GM12864 (cell line): ENCODE measurements at places on chromosomes 1 and 21.
A peak's percentile ranks its signal among the peaks of the same experiment; 100 is the strongest.

DNA sequence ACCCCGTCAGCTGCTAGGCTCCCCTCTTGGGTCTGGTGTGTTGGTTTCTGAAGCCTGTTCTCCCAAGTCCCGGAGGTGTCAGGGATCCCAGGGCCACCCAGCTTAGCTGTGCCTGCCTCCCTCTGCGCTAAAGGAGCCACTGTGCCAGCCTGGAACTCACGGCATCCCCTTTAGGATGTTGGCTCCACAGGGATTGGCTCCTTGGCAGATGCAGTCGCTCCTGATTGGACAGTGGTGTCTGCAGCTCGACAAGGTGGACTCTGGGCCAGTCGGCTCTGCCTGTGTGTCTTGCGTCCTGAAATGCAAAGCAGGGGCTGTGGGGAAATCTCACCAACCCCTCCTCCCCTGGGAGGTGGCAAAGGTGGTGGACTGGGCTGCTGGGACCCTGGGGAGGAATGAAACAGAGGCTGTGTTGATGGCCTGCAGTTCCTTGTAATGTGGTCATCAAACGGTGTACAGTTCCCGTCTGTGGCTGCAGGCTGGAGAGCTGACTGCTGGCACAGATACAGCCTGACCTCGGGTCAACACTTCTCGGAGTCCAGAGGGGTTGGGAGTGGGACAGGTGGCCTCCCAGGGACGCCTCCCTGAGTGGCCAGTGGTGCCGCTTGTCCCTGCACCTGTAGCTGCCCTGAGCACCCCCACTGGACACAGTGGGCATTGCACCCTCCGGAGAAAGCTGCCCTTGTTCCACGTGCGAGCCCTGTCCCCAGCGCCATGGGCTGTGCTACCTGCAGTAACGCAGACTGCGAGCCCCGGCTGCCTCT, 11.5 kb upstream of the KCNAB2 start:
- no peak for DNase-seq

- DNase-seq: no peak
Observed at GRCh38 chr1:43824795-43825194, 108.8 kb upstream of the ARTN start.

- DNase-seq: peak; percentile 82
Observed at GRCh38 chr21:41425954-41426675, at the start of gene MX1. Gene MX1 (plus strand): TSS chr21:41426239. CDS start chr21:41432071, 5,832 bp downstream.

DNA sequence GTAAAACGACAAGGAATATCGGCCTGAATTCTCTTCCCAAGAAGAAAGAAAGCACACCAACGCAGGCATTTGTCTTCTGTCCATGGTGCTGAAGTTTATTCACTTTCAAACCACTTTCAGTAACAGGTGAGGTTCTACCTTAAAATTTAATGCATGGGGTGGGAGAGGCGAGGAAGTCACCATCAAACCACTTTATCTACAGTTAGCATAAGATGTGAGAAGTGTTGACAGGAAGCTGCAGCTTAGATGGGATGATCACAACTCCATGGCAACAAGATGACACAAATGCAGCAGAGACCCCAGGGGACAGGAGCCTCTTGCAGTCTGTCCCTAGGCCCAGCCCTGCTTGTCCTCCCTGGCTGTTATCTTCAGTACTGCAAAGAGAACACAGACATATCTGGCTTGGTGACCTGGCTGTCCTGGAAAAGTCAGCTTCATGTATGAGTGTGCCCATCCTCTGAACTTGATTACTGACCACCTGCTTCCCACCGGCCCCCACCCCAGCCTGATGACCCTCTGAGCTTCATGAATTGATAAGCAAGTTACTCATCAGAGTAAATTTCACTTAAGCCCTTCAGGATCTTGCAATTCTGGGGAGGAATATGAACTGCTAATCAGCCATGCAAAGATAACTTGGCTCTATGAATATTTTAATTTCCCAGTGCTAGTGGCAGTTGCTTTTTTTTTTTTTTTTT, 1.8 kb downstream of the NPPA start:
- DNase-seq: no peak

DNA sequence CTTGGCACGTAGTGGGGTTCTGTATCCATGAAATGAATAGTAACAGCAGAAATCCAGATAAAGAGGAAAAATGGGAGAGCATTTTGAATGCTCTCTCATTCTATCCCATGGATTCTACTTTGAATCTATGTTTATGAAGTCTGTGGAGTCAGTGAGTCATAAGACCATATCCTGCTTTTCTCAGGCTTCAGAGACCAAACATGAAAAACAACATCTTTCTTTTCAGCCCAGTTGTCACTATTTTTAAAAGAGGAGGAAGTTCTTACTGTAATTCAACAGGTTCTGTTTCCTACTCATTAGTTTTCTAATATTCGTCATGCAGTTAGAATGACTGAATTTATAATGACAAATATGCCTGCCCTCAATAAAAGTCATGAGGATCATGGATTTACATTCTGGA, 39.4 kb upstream of the CD55 start:
- DNase-seq: no peak

DNA sequence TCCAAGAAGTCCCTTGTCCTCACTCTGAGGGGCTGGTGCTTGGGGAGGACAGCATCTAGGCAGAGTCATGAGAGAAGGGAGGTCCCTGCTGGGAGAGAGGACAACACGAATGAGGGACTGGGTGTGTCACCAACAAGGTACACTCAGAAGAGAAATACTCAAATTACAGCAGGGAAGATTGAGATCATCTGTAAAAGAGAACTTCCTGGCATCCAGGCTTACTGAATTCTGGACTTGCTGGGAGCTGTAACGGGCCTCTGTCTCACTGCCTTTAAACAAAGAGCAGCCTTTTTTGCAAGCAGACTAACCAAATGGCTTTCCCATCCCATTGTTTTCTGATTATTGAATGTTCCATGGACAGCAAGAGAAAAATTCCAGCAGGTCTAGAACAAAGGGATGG, 195.7 kb upstream of the RAB4A start:
- no peak for DNase-seq

- no peak for DNase-seq
Observed at GRCh38 chr1:14460173-14460572, 138.3 kb upstream of the KAZN start.

DNA sequence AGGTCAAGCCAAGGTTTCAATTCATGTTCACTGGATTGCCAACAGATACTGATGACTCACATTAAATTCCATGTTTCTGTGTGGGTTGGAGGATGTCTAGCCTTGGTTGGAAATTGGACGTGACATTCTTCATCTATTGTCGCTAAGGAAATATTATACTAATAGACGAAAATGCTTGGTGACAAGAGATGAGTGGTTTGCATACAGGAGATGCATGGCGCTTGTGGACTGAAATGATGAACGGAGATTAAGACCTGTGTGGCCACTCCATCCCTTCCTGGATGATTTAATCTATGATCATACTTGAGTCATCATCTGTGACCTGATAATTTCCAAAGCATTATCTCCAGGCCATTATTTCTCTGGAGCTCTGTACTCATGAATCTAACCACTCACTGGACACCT, 97.0 kb upstream of the CD34 start:
- DNase-seq: no peak

- DNase-seq: no peak
Observed at GRCh38 chr1:29177022-29177705, 4.5 kb downstream of the SRSF4 start.

- no peak for DNase-seq
Observed at GRCh38 chr1:64080941-64081562, 122.4 kb upstream of the UBE2U start.

- no peak for DNase-seq
Observed at GRCh38 chr1:48223366-48224240, 1.1 kb downstream of the SLC5A9 start.

- DNase-seq: no peak
Observed at GRCh38 chr1:207897188-207897587, 13.7 kb downstream of the CD34 start.

DNA sequence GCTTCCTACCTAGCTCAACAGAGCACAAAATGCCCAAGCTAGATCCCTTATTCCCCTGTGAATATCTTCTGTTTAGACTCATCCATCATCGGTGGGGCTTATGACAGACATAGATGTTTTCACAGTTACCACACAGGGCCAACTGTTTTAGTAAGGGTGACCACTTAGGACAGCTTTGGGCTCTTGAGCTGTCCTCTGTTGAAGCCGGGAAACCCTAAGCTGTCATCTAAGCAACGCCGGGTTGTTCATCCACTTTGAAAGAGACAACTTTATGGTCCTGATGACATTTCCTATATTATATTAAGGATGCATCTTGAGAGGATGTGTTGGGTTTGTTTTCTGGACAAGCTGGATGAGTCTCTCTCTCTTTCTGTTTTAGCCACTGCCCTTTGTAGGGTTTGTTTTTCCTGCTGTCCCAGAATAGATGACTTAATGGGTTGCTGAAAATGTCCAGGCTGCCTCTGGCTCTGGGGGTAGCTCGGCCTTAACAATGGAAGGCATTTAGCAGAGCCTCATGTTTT, 110.5 kb upstream of the UBE2U start:
- no peak for DNase-seq

DNA sequence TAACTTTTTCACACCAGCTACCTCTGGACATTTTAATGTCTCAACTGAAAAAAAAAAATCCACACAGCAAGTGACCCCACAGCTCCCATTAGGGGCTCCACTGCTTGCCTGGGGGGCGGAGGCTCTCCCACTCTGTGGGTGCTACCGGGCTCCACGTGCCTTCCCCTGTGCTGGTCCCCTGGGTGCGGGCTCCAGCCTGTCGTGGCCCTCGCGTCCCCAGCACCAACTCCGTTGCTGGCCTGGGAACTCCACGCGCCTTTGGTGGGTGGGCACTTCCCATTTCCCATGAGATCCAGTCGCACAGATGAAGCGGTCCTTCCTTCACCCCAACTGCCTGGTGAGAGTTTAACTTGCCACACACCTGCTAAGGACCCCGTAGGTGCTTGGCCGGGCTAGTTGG, 27.1 kb upstream of the GPR153 start:
- no peak for DNase-seq

DNA sequence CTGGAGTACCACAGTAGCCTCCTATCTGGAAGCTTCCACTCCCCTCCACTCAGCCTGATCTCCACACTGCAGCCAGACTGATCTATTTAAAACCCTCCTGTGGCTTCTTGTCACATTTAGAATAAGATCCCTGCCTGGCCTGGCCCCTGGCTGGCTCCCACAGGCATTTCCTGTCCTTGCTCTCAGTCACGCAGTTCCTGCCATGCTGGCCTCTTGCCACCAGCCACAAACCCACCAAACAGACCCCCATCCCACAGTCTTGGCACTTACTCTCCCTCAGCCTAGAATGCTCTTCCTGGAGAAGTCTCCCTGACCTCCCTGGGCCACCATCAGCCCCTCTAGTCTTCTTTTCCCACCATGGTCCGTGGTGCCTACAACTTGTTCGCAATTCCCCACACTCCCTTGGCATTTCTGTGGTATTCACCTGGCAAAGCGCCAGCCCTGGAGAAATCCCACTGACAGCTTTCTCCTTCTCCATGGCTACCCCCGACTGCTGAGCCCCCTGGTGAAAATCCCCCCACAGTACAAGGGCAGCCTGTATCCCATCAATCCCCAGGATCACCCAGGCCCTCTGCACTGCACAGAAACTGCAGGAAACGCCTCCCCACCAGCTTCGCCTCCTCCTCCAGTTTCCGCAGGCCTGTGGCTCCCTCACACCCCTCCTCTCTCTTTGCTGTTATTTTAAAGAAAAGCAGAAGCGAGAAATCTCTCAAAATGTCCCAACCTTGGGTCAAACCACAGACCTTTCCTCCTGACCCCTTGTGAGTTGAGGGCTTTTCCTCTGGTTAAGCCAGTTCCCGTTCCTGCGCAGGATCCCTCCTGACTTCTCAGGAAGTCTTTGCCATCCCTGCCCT, 94.5 kb downstream of the SYT2 start:
- DNase-seq: peak; percentile 65

- DNase-seq: no peak
Observed at GRCh38 chr1:1086911-1087341, 12.8 kb upstream of the RNF223 start.

- DNase-seq: no peak
Observed at GRCh38 chr1:145837656-145838055, 7.8 kb upstream of the NUDT17 start.

- no peak for DNase-seq
Observed at GRCh38 chr21:45286671-45287437, 841 bp downstream of the POFUT2 start.

- DNase-seq: no peak
Observed at GRCh38 chr1:24855474-24855873, 74.6 kb downstream of the RUNX3 start.

DNA sequence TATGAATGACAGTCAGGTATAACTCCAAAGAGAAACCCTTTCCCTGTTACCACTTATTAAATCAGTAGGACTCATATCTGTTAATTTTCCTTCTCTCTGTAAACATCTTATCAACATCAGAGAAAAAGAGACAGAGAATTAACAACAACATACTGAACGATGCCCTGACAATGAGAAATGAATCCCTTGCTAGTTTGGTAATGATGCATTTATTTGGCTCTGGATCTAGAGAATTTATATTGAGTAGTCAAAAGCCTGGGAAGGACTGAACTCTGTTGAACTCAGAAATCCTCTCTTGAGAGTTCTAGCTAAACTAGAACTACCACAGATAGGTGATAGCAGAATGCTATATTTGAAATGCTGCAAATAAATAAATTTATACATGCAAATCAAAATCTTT, 325.6 kb downstream of the DISC1 start:
- DNase-seq: no peak

GRCh38 chr1:201653883-201654282, 115.0 kb downstream of the NAV1 start:
- no peak for DNase-seq

GRCh38 chr1:230781131-230781530, 33.9 kb downstream of the CAPN9 start:
- DNase-seq: no peak

DNA sequence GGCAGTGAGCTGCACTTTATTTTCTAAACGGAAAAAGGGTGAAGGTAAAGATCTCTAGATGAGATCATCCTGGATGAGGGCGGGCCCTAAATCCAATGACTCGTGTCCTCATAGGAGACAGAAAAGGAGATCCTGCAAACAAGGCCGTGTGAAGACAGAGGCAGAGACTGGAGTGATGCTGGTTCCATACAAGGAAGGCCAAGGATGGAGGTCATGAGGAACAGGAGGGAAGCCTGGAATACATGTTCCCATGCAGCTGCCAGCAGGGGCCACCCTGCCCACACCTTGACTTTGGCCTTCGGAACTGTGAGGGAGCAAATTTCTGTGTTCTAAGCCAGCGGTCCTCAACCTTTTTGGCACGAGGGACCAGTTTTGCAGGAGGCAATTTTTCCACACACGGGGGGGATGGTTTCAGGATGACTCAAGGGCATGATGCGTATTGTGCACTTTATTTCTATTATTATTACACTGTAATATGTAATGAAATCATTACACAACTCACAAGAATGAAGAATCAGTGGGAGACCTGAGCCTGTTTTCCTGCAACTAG, 94.3 kb downstream of the PSMG1 start:
- no peak for DNase-seq

- DNase-seq: no peak
Observed at GRCh38 chr1:50422946-50423669, at the start of gene DMRTA2. Gene DMRTA2 (minus strand): TSS chr1:50423443. CDS start chr1:50421536, 1,907 bp downstream.

DNA sequence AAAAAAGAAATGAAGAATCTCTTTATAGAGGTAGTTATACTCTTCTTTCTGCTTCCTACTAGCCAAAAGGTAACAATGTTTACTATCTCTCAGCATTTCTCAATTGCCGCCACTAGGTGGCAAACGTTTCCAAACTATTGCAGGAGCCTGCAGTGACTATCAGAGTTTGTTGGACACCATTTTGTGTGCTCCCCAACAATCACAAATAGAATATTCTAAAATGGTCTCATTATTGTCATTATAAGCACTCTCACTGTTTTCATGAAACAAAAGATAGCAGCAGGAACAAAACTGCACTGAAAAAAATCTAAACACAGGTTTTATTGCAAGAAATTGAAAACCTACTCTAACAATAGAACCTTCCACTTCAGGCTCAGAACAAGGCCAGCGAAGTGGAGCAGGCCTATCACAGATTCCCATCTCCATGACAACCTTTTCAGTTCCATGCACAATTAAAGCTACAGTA, 83.9 kb upstream of the PLPPR4 start:
- DNase-seq: peak; percentile 38
